Left cardiac atrium (tissue), 4 donors: ENCODE measurements at places on chromosomes 5 and 9. TPM values are rescaled to one million over a fixed set of nuclear protein-coding genes. Genes with fewer than 3 reads are reported as not detected.
A peak's percentile ranks its signal among the peaks of the same experiment; 100 is the strongest.

The NMUR2 gene
- not detected for total RNA-seq

The CAVIN4 gene
- 38.0 TPM for total RNA-seq

- peak; percentile 9 for DNase-seq
Observed at GRCh38 chr5:1172670-1173404, 28.6 kb upstream of the SLC6A19 start.

DNA sequence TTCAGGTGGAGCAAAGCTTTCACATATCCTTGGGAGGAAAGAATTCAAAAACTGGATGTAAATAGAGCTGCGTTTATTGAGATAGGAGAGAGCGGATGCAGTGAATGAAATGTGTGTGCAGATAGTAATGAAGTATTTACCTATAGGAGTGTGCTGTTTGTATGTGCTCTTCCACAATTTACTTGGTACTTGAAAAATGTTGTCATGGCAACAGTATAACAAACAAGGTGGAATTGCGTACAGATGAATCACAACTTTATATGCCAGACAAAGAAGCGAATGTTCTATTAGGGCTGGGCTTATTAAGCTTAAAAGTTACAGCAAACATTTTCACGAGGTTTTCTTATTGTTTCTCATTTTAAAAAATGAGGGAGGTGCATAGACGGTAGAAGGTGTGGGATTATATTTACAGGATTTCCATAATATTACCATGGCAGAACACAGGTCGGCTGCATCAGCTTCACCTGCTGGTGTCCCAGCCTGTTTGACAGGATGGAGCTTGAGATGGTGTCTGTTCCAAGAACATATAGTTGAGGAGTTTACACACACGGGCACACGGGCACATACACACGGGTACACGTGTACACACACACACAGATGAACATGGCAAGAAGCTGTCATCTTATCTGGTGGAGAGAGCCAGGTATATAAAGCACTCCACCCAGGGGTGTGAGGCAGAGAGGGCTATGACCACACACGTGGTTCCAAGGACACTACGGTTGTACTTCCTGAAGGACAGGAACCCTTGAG lies 155.7 kb downstream of the RMI1 start:
- no peak for DNase-seq

- DNase-seq, result no peak
Observed at GRCh38 chr9:38030658-38031057, 38.4 kb downstream of the SHB start.
